Keratinocyte (primary cell): ENCODE measurements at places on chromosomes 5 and 9.
A peak's percentile ranks its signal among the peaks of the same experiment; 100 is the strongest.

DNA sequence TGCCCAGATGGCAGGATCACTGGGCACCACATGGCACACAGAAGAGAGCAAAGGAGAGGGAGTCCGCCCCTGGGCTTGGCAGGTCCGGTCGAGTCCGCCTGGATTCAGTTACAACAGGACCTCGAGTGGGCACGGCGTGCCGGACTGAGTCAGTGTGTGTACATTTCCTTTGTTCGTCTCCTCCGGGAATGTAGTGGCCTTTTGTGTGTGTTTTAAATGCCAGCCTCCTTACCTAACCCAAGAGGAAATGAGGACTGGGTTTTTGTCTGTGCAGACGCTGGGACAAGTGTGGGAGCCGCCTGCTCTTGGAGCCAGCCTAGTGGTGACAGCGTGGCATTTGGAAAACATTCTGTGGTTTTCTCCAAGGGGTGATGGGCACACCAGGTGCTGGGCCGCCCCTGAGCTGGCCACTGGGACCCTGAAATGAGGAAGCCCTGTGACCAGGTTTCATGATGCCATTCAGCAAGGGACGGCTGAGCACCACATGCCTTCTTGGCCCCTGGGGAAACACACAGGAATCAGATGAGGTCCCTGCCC lies 9.6 kb downstream of the NEK6 start:
- no peak for DNase-seq

DNA sequence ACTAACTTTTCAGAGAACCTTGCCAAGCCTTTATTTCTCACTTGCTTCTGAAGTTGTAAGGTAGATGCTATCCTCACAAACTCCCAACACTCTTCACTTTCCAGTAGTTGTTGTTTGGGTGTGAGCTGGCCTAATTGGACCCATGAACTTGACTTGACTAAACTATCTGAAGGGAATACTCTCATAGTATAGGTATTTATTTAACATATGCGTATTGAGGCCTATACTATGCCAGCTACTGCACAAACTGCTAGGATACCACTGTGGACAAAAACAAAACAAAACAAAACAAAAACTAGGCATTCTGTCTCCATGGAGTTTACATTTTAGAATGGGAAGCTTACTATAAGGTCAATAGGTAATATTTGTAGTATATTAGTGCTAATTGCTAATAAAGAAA lies 1.3 kb downstream of the TXNDC8 start:
- no peak for DNase-seq

DNA sequence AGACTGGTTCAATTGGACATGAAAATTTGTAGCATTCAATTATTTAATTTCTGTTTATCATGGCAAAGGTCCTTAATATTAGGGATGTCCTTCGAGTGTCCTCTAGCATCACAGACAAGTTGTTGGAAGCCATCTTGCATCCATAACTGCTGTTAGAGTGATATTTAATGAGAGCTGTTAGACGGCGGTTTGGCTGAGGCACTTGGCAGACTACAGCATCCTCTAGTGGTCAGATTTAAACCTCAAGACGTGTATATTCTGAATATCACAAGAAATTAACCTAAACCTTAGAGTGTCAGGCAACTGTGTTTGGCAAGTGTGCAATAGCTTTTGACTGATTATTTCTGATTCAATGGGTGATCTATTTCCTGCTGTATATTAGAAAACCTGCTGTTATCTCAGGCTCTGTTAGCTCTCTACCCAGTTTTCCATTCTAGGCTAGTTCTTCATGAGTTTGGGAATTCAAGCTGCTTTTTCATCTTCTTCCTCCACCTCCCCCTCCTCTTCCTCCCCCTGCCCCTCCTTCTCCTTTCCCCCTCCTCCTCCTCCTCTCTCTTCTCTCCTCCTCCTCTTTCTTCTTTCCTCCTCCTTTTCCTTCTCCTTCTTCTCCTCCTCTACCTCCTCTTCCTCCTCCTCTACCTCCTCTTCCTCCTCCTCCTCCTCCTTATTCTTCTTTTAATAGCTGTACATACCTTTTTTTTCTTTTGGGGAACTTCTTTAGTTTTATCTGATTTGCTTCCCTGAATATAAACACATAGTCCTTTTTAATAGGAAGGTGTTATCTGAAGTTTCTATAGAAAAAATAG lies 8.6 kb downstream of the SPINK1 start:
- DNase-seq = peak; percentile 11

- DNase-seq = no peak
These were observed 87.2 kb upstream of the NEURL1B start for GRCh38 chr5:172553903-172554302.

DNA sequence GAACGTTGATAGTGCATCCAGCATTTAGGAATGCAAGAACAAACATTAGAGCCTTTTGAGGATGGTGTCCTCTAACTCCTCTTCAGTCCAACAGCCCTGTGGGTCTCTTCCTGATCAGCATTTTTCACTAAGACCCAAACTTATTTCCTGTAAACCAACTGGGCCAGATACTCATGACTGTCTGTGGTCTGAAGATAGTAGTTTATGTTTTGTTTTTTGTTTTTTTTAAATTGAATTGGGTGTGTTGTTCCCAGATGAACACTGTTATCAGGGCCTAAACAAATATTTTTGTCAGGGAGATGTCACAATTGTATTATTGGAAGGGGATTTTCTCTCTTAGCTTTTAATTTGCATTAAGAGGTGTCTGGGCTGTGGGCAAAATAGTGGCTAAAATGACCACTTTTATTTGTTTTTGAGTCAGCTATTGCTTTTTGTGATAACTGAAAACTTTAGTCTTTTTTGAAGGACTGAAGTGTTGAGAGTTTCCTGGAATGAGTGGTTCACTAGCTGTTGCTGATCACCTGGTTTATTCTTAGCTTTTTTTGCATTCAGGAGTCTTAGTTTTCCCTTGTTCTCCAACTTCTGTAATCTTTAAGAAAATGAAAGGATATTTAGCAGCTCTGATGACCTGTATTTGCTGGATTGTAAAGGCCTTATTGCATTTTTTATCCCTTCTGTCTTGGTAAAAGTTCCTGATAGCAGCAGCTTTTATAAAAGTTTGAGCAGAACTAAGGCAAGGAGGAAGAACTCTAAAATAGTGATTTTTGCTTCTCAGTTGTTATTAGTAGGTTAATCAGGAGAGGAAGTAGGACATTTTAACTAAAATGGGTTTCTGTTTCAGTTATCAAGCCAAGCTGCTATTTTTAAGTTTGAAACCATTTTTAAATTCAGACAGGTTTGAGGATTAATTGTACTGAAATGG lies 5.5 kb downstream of the MAN2A1 start:
- DNase-seq = no peak

DNA sequence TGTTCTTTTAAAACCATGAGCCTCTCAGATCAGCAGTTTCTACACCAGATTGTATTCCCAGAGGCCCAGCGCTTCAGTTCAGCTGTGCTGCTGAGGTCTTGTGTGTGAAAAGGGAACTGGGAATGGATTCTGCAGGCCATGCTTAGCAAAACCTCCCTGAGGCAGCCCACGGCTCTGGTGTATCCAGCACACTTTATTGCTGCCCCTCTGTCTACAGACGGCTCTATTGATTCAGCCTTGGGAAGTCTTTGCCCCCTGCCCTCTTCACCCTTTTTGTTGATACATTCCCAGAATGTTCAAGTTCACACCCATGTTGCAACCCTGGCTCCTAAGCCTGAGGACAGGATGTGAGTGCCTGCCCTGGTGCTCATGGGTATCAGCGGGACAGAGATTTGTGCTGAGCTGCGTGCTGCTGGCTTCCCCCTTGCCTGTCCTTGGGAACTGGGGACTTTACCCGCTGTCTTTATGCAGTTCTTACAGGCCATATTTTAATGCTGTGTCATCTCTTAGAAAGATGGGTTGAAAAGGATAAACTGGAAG lies 37.3 kb downstream of the ARHGAP26 start:
- no peak for DNase-seq

DNA sequence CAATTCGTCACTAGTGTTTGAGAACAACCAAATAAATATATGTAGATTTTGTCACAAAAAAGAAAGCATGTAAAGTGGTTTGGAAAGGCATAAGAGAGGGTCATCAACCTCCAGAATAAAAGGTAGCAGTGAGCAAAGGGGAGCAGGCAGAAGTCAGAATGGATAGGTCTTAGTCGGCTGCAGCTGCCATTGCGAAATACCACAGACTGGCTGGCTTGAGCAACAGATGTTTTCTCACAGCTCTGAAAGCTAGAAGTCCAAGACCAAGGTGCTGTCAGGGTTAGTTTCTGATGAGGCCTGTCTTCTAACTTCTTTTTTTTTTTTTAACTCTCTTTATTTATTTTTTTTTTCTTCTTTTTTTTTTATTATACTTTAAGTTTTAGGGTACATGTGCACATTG lies 208.1 kb upstream of the PIK3R1 start:
- no peak for DNase-seq

DNA sequence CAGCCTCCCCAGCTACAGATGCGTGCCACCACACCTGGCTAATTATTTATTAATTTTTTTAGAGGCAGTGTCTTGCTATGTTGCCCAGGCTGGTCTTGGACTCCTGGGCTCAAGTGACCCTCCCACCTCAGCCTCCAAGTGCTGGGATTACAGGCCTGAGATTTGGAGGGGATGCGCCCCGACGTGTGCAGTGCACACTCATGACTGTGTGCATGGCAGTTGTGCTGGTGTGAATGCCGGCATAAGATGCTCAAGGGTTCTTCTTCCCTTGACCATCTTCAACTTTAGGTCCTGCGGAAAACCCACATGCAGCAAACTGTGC lies 3.5 kb upstream of the SLC34A1 start:
- no peak for DNase-seq

GRCh38 chr9:83986765-83987401 lies 6.3 kb downstream of the RMI1 start:
- no peak for DNase-seq

- no peak for DNase-seq
These were observed 32.1 kb downstream of the TRMO start for GRCh38 chr9:97889941-97890887.

DNA sequence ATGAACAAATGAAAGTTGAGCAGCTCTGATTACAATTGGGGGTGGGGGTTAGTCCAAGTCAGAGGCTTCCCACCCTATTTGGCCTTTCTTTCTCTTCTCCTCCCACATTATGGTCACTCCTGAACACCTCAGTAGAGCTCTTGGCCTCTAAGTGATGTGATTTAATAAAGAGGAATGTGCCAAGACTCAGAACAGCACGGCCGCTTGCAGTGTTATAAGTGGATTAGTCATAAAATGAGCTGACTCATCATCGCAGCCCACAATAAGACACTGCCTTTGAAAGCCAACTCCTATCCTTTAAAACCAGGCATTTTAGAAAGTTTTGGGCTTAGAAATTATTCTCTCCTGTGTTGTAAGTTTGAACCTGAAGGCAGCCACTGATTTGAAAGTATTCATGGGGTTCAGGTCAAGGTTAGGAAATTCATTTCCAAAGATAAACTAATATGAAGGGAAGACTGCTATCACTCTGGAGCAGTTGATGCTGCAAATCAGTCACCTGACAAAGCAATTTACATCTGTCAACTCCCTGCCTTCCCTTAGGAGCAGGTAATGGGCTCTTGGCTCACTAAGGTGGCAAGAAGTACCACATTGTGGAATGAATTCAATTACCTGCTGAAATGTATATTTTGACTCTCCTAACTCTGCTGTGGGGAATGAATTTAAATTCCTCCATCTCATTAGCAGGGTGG lies 283.6 kb upstream of the NMUR2 start:
- peak; percentile 75 for DNase-seq

GRCh38 chr9:28120626-28121025 lies 547.3 kb upstream of the C9orf72 start:
- DNase-seq = no peak

DNA sequence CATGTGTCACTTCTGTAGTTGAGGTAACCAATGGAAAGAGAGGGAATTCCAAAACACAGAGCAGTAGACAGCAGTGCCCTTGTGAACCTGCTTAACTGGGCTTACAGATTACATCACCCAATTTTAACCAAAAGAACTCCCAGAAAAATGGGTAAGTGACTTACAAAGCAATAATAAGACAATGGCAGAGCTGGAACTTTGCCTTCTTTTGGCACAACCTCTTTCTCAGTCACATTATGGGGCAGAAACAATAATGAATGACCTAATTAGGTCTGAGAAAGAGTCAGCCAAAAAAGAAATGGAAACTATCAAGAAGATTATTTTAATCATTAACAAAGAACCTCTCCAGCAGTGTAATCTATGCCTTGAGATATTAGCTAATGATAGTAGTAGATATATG lies 146.5 kb downstream of the SPATA31D1 start:
- no peak for DNase-seq

- DNase-seq = peak; percentile 83
These were observed 738.6 kb upstream of the ZNF608 start for GRCh38 chr5:125484742-125485641.

- DNase-seq = no peak
These were observed 39.0 kb upstream of the DMXL1 start for GRCh38 chr5:119031905-119032304.

GRCh38 chr9:10921671-10922070 lies 308.9 kb upstream of the PTPRD start:
- no peak for DNase-seq

DNA sequence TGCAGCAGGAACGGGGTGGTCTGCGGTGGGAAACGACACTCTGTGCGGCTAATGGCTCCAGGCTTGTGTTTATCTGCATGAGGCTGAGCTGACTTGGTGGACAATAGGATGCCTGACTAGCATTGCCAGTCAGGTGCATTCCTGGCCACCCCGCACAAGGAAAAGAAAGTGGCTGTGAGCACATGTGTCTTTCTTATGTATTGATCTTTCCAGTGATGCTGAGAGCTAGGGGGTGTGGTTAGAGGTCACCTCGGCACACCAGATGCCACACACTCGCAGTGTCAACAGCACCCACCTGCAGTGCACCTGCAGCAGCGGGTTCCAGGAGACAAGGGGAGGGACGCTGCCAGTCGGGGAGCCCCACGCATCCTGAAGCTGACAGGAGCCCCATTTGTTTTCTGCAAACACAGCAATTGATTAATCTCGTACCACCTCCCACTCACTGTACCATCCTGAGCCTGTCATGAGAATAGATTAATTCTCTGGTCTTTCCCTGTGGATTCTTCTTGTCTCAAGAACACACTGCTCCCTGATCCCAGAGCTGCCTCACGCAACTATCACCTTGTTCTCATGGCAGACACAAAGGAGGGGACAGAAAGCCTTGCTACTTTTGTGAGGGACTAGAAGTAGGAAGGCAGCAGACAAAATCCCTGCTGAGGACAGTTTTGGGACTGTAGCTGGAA lies 251.7 kb upstream of the WWC1 start:
- no peak for DNase-seq

DNA sequence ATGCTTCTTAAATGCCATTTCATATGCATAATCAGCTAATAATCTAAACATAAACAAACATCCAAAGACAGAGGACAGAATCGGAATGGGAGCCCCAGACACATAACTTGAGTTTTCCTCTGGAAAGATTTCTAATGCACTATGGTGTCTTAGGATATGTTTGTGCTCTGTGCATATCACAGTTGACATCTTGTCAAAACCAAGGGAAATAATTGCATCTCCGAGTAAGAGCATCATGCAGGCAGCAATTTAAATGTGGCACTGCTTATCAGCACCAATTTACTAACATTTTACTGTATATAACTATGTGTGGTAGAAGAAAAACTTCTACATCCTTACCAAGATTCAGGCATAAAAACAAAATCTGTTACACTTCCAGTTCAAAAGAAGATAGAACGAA lies 217.9 kb downstream of the GLIS3 start:
- no peak for DNase-seq

GRCh38 chr9:36258996-36259533 lies 817 bp upstream of the GNE start:
- DNase-seq = no peak

GRCh38 chr5:2129568-2130272 lies 247.0 kb upstream of the IRX4 start:
- DNase-seq = no peak

GRCh38 chr5:147927901-147928300 lies 21.6 kb upstream of the C5orf46 start:
- no peak for DNase-seq
